ENCODE measurements at places on chromosomes 4 and X. TPM values are rescaled to one million over a fixed set of nuclear protein-coding genes. Genes with fewer than 3 reads are reported as not detected.

DNA sequence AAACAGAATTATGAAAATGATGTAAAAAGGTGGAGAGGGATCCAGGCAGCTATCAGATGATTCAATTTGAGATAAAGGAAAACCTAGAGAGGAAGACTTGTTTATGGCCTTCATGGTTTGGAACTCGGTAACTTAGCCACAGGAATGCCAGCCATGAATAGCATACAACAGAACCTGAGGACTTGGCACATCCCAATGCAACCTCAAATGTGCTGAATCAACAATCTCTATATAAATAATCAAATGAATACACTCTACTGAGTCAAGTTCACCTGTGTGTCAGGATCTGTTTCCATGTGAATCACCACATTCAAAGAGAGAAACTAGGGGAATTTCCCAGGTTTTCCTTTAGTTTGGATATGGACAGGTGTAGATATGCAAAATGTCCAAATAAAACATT is 86.9 kb downstream of the MBNL3 start:
- no peak for DNase-seq

DNA sequence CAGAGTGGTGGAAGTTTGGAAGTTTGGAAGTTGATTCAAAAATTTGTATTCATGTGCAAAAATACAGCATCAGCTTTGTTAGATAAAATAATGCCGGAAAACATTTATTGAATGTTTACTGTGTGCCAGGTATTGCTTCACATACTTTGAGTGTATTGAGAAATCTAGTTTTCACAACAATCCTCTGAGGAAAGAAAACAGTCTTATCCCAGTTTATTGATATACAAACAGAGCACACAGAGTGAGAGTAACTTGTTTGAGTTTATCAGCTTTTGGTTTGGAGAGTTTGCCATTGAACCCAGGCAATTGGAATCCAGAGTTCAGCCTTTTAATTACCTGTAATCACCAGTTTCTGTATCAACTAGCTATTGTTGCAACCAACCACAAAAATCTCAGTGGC is 127.2 kb upstream of the RPS6KA3 start:
- no peak for DNase-seq

GRCh38 chr4:170007113-170007512 is 19.1 kb downstream of the MFAP3L start:
- no peak for DNase-seq

The CT45A1 gene
- not detected for total RNA-seq

Measured in pulmonary artery endothelial cell (primary cell).